ENCODE measurements at places on chromosomes 5 and 9.

GRCh38 chr5:123472150-123472924, 39.6 kb upstream of the CSNK1G3 start:
- DNase-seq = no peak

- DNase-seq = no peak
Observed at GRCh38 chr9:120528829-120529228, 51.1 kb downstream of the CDK5RAP2 start.

DNA sequence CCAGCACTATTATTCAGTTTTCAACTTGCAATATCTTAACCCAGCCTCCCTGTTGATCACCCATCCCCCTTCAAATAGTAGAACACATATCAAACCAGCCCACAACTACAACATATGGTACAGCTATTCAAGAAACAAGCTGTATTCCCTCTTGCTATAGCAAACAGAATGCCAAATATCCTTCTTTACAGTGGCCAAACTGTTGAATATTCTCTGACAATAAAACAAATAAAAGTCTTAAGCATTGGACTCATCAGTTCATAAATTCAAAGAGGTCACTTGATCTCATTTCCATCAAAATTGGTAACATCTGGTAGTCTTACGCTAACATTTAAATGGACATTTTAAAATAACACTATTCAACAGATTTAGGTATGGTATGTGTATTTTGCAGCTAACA, 350.8 kb downstream of the EFNA5 start:
- DNase-seq = no peak

DNA sequence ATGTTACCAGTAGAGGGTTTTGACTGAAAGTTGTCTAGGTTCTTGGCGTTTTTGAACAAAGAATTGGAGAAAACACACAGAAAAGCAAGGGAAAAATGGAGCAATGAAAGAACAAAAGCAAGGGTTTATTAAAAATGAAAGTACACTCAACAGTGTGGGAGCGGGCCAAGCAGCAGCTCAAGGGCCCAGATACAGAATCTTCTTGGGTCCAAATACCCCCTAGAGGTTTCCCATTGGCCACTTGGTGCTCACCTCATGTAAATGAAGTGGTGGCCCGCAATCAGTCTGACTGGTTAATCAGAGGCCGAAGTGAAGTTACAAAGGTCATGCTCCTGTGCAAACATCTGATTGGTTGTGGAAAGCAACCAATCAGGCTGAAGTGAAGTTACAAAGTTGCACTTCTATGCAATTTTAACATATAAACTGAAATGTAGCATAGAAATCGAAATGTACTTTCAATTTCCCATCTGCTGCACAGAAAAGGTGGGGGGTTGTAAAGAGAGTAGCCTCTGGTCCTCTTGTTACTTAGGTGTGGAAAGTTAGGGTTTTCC, 1.9 kb upstream of the GM2A start:
- no peak for DNase-seq

DNA sequence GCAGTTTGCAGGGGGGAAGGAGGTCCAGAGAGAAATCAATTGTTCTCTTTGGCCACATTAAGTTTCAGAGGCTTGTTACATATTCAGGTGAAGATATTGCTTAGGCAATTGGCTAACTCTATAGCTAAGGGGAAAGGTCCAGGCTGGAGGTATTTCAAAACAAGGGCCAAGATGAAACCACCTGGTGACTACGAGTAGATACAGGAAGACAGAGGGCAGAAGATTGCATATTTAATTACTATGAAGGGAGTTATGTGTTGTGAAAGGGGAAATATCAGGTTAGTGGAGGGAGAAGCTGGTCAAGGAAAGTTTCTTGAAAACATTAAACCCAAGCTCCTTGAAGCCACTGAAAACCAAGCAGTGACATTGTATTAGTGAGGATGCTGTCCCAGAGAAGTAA, 1.9 kb upstream of the RAD23B start:
- DNase-seq = no peak

DNA sequence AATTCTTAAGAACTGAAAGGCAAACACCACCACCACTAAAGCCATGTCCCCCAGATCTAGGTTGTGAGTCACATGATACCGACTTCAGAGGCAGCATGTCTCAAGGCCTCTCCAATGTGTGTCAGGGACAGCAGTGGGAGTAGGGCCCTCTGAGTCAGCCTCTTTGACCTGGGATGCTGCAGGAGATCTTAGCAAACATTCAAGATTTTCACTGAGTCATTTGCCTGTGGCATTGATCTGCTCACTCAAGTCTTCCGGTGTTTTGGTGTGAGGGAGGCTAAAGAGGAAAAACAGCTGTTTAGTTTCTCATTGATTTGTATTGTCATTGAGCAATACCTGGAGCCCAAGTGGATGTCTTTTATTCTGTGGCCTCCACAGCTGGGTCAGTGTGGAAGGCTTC, 36.1 kb downstream of the TMC1 start:
- DNase-seq = no peak

DNA sequence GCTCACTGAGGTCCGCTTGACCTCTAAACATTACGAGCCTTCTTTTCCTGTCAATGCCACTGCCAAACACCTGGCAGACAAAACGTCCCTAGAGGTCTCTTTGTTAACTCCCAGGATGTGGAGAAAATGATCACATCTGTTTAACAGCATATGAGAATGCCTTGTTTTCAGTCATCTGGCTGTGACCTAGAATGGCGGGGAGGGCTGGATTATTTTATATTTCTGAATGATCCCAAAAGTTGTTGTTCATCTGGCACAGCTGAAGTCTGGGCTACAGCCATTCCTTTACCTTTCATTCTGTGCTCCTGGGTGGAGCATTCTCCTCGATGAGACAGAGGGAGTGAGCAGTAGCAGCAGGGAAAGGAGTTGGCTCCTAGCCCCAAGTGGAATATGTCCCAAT, 138.2 kb downstream of the PRDM6 start:
- DNase-seq = no peak

DNA sequence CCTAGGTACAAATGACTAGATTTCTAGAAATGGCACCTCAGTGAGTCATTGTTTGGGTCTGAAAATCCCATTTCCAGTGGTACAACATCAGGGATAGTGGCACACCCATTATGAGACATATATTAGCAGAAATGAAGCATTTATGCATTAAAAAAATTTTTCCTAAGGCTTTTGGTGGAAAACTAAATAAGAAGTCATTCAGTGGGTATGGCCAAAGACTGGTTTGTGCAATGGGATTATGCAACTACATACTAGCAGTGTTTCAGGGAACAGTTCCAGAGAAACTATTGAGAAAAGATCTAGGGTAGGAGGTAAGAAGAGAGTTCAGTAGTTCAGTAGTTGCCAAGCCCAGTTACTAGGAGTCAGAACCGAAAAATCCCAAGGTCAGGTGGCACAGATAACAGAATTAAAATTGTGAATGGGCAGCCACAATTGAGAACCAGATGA, 106.5 kb upstream of the HAPLN1 start:
- DNase-seq = no peak

GRCh38 chr5:66820630-66821207, 224.5 kb downstream of the MAST4 start:
- DNase-seq = no peak

GRCh38 chr9:136665704-136666371, 3.1 kb downstream of the EGFL7 start:
- no peak for DNase-seq

DNA sequence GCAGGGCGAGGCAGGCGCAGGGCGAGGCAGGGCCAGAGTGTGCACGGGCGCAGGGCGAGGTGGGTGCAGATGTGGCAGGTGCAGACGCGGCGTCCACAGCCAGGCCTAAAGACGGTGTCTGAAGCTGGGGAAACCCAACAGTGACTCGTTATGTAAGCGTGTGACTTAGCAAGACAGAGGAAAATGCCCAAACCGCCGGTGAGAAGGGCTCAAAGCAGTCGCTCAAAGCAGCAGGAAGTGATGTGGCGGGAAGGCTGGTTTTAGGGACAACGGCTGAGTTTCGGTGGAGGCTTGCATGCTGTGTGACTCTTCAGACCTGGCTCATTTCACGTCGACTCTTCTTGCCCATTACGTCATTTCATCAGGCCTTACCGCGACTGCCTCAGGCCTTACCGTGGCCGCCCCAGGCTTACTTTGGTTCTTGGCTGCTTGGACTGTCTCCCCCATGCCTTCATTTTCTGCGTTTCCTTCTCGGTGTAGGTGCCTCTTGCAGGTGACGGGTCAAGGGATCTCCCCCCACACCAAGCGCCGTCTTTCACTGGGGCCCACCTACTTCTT, 50.5 kb upstream of the EXOC3 start:
- no peak for DNase-seq

DNA sequence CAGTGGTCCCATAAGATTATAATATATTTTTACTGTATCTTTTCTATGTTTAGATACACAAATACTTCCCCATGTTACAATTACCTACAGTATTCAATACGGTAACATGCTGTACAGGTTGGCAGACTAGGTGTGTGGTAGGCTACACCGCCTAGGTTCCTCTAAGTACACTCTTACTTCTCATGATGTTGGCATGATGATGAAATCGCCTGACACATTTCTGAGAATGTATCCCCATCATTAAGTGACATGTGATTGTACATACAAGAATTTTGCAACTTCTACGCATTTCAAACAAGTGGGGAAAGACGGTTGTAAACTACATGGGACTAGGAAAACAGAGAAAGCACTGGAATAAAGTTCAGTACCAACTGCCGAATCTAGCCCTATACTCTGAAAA, 53.3 kb downstream of the SETX start:
- DNase-seq = no peak

- DNase-seq = no peak
Observed at GRCh38 chr5:149778303-149779123, 48.4 kb downstream of the PPARGC1B start.

DNA sequence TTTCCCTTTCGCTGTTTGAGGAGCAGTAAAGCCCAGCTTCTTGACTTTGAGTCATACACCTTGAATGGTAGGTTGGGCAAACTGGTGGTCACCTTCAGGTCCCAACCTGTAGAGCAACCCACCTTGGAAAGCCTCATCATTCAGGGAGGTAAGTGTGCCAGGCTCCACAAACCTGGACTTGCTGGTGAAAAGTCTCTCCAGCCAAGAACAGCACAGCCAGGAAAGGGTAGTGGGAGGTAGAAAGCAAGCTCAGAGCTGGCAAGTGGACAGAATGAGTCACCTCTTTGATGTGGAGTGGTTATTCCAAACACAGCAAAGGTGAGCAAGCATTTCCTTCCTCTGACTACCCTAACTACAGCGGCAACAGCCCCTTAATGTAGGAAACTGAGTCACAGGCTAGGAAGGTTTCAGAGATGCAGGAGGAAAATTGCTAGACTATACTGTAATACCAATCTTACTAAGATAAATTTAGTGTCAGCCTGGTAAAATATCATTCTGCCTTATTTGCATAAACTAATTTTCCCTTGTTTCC, 117.5 kb upstream of the MTAP start:
- no peak for DNase-seq

- DNase-seq = no peak
Observed at GRCh38 chr9:131226226-131226625, 50.1 kb downstream of the FAM78A start.

DNA sequence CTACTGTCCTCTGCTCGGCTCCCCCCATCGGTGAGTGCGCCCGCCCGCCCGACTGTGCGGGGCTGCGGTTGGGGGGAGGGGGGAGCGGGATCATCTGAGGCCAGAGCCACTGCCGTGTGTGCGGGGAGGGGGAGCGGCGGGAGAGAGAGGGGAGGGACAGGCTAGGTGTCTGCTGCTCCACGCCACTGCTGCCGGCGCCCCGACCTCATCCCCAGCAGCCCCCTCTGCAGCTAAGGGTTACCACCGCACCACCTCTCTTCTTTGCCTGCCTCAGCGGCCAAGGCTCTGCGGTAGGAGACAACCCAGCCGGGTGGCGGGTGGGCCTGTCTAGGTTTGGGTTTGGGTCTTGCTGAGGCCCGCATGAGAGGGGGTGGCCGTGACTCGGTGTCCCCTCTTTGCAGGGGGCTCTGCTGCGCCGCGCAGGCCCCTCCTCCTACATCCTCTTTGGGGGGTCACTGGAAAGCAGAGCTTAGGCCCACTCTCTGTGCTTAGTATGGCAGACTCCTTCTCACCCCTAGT, 670 bp upstream of the PURA start:
- no peak for DNase-seq

DNA sequence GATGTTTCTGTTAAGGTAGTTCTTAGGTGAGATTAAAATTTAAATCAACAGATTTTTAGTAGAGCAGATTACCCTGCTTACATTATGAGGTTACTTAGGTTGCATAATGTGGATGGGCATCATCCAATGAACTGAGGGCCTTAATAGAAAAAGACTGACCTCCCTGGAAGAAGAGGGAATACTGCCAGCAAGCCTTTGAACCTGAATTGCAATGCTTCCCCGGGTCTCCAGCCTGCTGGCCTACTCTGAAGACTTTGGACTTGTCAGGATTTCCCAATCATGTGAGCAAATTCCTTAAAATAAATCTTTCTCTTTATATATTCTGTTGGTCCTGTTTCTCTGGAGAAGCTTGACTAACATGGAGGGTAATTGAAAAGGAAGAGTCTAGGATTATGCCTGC, 542.1 kb upstream of the ARRDC3 start:
- DNase-seq = no peak

DNA sequence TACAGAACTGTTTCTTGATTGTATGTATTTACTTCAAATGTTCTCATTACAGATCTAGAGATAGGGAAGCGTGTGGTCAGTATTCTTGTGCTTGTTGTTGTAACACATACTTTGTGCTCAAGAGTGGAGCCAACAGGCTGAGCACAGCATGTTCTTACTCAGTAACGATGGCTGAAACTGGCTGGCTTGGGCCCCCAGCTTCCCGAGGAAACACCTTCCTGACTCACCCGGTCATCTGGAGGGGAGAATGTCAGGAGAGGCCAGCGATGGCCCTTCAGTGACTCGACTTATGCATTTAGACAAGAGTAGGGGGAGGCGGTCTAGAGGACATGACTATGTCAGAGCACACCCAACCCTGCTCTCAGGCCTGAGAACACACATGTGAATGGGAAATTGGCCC, 25.6 kb downstream of the ZNF474 start:
- no peak for DNase-seq

- DNase-seq = no peak
Observed at GRCh38 chr9:137435381-137435891, 5.7 kb downstream of the ENTPD8 start.

DNA sequence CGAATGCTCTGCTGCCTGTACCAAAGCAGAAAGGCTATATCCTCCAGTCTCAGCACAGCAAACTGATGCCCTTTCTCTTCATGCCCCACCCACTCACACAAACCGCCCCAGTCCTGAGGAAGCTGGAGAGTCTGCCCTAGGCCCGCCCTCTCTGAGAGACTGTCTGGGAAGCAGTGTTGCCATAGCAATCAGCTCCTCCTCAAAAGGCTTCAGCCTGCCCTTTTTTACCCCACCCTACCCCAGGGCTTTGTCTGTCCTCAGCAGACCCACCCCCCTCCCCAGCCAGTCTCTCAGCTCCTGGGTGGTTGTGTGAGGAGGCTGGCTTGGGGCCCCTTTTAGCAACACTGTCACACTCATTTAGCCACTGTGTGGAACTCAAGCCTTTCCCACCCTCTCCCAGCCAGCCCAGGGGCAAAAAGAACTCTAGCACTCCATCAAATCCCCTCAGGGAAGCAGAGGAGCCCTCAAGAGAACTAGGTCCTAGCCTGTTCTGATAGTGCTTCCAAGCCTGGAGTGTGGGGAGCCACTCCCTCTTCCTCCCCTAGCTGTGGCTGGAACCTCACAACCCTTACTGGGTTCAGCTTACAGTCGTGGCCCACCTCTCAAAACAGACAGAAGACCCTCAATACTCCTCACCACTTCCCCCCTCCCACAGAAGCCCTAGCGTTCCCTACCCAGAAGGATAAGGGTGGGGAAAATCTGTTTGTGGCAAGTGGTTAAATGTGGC, 1.4 kb downstream of the ATOSB start:
- DNase-seq = no peak
